Stimulated activated CD4-positive, alpha-beta T cell treated with anti-CD3 and anti-CD28 coated beads, Interleukin-4, amount 100 ng/mL, for 48 hours (primary cell): ENCODE measurements at places on chromosomes 6 and 20.

DNA sequence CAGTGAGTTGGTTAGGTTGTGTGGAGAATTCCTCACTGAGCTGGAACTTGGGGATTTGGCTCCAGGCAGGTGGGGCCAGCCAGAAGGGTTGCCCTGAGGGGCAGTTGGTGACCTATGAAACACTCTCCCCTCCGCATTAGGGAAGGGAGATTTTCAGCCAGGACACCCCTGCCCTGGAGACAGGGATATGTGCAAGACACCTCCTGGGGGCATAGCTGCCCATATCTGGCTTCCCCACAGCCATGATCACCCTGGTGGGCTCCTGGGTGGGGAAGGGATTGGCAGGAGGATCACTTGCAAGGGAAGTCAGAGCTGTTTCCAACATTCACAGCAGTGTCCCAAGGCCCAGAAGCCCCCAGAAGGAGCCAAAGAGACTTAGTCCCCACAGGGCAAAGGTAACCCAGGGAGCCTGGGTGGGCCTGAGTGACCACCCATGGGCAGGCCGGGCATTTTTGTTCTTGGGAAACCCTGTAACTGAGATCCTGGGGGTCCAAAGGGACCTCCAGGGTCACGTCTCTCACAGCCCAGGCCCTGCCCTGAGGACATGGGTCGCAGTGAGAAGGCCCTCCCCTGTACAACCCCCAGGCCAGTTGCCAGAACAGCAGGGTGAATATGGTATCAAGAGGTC is 145.8 kb downstream of the MRPL14 start:
- DNase-seq, result no peak

- no peak for DNase-seq
Observed at GRCh38 chr20:15399781-15400180, 1062.4 kb upstream of the FLRT3 start.

GRCh38 chr6:163489584-163489983 is 75.1 kb downstream of the QKI start:
- DNase-seq, result no peak

- no peak for DNase-seq
Observed at GRCh38 chr20:48717095-48717672, 110.6 kb downstream of the PREX1 start.

DNA sequence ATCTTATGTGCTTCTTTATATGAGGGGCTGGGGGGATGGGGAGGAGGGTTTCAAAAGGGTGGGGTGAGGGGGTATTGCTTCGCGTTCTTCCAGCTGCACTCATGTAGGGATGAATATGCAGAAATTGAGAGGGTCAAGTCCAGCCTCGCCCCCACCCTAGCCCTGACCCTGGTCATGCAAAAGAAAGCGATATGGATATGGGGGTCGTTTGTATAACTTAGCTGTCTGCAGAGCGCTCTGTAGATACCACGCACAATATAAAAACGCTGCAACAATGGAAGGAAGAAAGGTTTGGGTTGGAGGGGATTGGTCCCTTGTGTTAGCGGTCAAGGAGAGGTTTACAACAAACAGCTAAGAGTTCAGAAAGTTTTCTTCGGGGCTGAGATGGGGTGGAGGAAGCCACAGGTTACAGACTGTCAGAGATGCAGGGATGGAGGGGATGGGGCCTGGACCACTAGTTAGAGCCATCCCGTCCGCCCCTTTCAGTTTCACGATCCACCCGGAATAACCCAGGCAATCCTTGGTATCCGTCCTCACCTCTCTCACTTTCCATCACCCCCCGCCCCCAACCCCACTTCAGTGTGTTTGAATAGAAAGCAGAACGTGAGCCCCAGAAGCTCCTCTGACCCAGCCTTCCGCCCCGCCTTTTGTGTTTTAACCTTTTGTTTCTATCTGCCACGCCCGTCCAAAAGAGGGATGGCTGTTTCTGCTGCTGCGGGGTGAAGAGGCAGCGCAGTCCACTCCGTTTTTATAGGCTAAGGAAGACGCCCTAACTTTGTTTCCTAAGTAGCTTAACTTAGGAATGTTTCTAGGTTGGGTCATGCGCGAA is 73.5 kb downstream of the SOX4 start:
- DNase-seq, result no peak

- DNase-seq, result no peak
Observed at GRCh38 chr6:90911642-90912041, 324.8 kb upstream of the MAP3K7 start.

DNA sequence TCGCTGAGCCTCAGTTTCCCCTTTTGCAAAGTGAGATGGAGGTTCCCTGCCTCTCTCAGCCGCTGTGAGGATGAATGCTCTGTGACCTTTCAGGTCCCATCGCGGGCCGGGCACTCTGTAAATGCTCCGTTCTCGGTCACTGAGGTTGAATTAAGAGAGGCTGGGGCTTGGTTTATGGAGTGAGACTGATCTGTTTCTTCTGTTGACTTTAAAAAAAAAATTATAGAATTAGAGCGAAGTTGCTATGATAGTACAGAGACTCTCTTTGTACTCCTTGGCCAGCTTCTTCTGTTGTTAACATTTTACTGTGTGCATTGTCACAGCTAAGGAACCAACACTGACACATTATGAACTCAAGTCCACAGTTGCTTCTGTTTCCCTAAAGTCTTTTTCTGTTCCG is 64.4 kb downstream of the ADNP start:
- DNase-seq, result no peak

DNA sequence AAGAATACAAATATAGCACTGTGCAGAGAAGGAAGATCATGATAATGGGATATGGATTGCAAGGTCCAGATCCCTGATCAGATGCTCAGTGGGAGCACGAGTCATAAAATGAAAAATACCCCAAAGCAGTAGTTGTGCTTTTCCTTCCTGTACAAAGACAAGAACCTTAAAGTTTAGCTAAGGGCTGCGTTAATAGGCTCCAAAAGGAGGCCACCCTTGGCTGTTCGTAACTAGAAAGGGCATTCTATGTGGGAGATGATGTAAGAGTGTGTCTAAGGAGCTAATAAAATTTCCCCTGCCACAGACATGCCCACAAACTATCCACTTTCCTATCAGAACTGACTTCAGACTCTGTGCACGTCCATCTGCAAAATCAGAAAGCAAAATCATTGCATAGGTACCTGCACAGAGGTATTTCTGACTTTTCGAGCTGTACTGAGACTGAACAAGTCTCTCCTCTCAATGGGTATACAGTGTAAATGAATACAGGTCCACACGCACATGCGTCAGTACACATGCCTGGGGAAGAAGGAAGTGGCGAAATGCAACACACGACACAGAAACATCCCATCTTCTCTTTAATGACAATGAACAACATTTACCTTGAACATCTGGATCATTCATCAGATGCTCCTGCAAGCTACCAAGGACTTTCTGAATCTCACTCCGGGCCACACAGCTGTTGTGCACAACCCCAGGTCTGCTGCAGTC is 16.9 kb upstream of the ANKRD60 start:
- no peak for DNase-seq

DNA sequence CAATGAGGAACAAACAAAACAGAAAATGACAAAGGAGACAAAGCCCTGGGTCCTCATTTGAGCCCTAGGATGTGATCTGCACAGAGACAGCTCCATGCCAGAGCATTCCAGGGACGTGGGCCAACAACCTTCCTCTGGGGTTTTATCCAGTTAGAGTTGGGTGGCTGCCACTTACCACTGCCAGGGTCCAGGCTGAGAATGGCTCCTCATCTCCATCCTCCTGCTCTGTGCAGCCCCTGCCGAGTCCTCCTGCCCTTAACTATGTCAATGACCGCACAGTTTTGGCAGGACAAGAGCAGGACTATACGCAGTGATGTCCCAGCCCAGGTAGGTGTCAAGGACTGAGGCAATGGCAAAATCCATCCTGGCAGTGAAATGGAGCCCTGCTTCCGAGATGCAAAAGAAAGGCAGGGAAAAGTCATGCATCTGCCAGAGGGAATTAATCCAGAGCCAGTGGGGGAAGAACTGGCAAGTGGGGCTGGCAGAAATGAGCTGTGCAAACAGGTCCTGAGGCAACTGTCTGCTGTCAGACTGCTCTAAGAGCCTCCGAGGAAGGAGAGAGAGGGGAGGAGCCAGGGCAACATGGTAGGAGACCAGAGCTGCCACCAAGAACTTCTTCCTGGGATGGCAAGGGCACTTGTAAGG is 449.4 kb downstream of the PTPRT start:
- DNase-seq, result no peak

GRCh38 chr6:33008944-33009861 is at the start of gene HLA-DOA:
Gene HLA-DOA (minus strand): TSS chr6:33009591.
- DNase-seq, result no peak

- no peak for DNase-seq
Observed at GRCh38 chr6:18897350-18897749, 510.2 kb downstream of the RNF144B start.

GRCh38 chr6:161590961-161591627 is 317.2 kb upstream of the AGPAT4 start:
- DNase-seq, result no peak

GRCh38 chr6:156703719-156704118 is 73.5 kb upstream of the ARID1B start:
- DNase-seq, result no peak

- no peak for DNase-seq
Observed at GRCh38 chr6:144350528-144350880, 65.4 kb downstream of the UTRN start.

GRCh38 chr6:87905101-87905641 is 142.5 kb upstream of the SPACA1 start:
- DNase-seq, result no peak
